NCI-H2171 (cell line): ENCODE measurements at places on chromosomes 4 and X.

- DNase-seq, result no peak
Observed at GRCh38 chrX:69077895-69078455, 87.3 kb downstream of the PJA1 start.

DNA sequence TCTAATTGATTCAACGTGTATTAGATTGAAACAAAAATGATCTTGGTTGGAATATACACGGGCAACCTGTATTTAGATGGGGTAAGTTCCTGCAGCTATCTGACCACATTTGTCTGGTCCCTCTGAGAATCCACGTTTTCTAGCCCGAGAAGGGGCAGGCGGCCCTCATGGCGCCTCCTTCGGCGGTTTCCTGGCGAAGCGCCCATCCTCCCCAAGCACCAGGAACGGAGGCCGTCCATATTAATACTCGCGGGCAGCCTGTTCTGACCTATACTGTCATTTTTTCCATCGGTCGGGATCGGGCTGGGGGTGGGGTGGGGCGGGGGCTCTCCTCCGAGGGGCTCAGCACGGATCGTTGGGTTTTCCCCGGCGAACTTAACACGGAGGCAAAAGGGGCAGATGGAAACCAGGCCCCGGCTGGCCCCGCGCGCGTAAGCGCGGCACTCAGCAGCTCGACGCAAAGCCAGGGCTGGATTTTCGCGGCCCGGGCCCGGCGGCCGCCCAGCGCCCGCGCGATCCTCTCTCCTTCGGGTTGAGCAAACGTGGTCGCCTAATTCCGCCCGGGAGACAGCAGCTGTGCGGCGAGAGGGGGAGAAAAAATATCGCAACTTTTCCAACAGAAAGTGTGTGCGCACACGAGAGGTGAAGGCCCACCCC, 77.2 kb upstream of the BCOR start:
- DNase-seq, result no peak

DNA sequence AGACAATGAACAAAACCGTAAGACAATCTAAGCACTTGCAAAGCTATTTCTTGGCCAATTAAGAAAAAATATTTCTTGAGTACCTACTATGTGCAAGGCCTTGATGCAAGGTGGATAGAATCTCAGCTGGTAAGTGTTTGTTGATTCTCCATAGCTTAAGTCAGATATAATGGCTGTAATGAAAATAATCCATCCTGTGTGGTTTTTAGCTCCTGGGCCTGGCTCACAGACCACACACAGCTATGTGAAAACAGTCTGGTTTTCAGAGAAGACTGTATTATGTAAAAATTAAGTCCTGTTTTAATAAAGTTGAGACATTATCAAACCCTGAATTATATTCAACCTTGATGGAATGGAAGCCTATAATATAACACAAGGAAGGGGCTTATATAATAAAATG, 7.8 kb upstream of the DDIT4L start:
- no peak for DNase-seq

GRCh38 chr4:3529363-3529762, 2.9 kb downstream of the LRPAP1 start:
- no peak for DNase-seq

- no peak for DNase-seq
Observed at GRCh38 chr4:88211473-88212252, 53.2 kb upstream of the ABCG2 start.

- DNase-seq, result no peak
Observed at GRCh38 chr4:533318-534100, 34.5 kb downstream of the PIGG start.

- no peak for DNase-seq
Observed at GRCh38 chrX:94932278-94932965, 1258.4 kb downstream of the FAM133A start.

- DNase-seq, result no peak
Observed at GRCh38 chr4:163818673-163819072, 324.2 kb downstream of the TMA16 start.

- DNase-seq, result no peak
Observed at GRCh38 chr4:82799006-82799881, 648 bp upstream of the SCD5 start.

DNA sequence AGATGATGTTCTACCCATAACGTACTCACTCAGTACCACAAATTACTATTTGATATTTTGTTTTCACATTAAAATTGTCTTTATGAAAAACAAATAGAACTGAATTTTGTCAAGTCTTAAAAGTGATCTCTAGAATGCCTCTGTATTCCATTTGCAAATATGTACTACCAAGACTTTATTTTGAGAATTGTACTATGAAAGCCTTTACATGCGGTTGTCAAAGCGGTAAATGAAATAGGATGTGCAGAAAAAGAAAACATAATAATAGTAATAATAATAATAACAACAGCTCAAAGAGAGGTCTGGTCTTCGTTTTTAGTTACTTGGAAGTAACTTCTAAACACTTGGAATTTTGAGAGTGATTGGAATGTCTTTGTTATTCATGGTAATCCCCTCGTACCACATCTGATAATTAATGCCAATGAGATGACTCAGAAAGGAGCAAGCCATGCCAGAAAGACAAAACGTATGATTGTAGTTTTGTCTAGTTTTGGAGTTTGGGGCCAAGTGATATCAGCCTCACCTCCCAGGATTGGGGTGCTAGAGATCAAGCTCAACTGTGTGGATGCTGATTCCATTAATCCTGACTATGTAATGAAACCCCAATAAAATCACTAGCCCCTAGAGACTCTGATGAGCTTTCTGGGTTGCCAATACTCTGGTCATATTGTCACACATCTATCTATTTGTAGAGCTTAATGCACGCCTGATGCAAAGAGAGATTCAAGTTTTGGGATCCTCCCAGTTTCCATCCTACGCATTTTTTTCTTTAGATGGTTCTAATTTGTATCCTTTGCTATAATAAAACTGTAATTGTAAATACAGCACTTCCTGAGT, 20.2 kb upstream of the CTSO start:
- no peak for DNase-seq

DNA sequence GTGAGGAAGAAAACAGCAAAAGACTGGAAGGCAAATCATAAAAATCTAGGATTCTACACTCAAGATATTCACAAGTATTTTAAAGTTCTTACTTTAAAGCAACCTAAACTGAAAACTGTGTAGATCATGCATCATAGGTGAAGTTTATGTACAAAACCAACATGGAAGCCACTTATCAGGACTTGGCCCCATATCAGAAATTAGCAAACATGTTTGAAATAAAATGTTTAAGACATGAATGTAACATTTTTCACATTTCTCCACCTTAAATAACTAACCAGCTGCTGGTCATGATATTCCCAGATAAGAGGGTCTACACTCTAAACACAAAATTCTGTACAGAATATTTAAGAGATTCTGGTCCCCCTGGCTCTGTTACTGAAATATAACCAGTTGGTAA, 38.5 kb downstream of the APBB2 start:
- no peak for DNase-seq
